Endothelial cell of umbilical vein (primary cell): ENCODE measurements at places on chromosomes 3 and 15.

- DNase-seq, result no peak
Measured at GRCh38 chr3:83498361-83499016, 1460.3 kb upstream of the CADM2 start.

GRCh38 chr3:8972639-8973038, 9.4 kb upstream of the RAD18 start:
- peak; percentile 36 for DNase-seq

GRCh38 chr15:77094397-77095030, 23.6 kb upstream of the TSPAN3 start:
- no peak for DNase-seq

- no peak for DNase-seq
Measured at GRCh38 chr15:30940359-30940758, 36.6 kb downstream of the FAN1 start.

DNA sequence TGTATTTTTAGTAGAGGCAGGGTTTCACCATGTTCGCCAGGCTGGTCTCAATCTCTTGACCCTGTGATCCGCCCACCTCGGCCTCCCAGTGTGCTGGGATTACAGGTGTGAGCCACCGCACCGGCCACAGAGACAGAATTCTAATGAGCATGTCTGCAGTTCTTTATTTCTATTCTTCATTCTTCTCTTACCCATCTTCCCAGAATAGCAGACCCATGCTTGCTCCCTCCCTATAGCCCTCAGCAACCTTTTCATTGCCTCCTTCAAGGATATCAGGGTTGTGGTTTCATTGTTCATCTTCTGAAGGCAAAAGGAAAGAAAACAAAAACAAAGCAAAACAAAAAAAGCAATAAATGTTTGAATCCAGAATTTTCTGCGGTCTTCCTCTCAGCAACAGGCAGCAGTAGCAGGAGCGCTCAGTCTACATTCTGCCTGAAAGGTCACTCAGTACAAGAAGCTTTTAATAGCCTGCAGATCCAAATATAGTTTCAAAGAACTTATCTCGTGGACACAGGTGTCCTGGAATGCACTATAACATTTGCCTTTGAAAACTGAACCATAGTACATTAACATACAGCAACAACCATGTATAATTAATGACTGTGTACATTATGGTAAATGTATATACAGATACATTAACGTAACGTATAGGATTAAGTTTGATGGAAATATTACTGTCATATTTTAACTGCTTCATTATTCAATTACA, at the start of gene SMCO1:
Gene SMCO1 (minus strand): TSS at position 434 of the 709 bp plus-strand sequence. CDS start 137 bp downstream, at position 297.
- DNase-seq, result no peak

- DNase-seq, result no peak
Measured at GRCh38 chr3:157428853-157429252, 7.8 kb upstream of the PTX3 start.

DNA sequence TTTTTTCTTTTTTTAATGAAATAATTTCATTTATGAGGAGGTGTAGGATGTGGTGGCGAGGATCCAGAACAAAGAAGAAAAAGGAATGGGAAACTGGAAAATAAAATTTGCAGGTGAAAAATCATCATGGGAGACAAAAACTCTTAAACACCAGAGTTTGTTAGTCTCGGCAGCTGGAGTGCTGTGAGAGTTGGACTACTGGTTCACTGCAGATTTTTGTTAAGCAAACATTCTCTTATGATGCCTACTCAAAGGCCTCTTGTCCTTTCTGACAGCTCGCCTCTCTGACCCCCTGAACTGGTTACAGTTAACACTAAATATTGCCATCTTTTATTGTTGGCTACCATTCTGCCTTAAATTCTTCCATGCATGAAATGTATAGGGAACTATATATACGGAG, 152.4 kb upstream of the DPH6 start:
- DNase-seq, result peak; percentile 26

DNA sequence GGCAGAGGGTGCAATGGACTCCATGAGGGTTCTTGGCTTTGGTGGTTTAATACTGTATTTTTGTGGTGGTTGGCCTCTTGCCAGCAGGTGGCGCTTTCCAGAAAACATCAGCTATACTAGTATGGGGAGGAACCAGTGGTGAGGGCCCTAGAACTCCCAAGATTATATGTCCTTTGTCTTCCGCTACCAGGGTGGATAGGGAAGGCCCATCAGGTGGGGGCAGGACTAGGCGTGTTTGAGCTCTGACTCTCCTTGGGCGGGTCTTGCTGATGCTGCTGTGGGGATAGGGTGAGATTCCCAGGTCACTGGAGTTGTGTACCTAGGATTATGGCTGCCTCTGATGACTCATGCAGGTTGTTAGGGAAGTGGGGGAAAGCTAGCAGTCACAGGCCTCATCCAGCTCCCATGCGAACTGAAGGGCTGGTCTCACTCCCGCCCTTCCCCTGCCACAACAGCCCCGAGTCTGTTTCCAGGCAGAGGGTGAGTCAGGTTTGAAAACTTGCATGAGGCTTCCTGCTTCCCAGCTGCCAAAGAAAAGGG, 357.7 kb downstream of the OTOL1 start:
- no peak for DNase-seq

DNA sequence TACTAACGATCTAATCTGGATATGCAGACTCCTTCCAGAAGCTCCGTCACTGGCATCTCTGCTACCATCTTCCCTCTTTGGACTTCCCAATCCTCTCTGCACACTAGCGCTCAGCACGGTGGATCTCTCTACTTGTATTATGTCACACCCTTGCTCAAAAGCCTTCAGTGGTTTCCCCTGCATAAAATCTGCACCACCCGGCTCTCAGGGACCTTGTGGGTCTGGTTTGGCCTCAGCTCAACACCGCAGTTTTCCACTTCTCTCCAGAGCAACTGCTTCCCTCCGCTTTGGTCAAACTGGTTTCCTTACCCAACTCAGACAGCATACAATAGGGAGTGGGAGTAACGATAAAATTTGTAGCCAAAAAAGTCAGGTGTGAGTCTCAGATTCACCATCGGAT, 30.7 kb upstream of the HES1 start:
- DNase-seq, result no peak

DNA sequence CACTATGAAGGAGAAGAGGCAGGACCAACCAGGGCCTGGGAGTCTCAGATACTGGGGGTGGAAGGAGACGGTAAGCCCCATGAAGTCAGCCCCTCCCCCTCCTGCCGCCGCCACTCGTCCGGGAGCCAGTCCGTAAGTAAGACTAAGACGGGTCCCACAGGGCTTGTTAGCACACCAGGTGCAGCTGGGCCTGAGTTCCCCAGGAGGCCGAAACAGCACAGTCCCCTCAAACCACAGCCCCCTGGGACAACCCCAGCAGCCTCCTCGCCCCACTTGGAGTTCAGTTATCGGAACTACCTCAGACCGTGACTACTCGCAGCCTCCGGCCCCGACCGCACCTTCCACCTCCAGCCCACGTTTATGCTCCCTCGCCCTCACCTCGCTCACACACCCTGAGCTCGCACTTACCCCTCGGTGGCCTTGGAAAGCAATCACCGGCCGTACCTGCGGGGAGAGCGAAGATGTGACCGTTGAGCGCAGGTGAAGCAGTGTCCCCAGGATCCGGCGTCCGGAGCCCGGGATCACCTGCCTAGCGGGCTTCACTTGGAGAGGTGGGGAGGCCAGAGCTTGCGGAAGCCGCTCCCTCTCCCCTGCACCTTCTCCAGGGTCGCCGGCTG, 557 bp downstream of the ELL3 start:
- no peak for DNase-seq

GRCh38 chr3:73772076-73772886, 147.5 kb upstream of the PDZRN3 start:
- DNase-seq, result no peak

DNA sequence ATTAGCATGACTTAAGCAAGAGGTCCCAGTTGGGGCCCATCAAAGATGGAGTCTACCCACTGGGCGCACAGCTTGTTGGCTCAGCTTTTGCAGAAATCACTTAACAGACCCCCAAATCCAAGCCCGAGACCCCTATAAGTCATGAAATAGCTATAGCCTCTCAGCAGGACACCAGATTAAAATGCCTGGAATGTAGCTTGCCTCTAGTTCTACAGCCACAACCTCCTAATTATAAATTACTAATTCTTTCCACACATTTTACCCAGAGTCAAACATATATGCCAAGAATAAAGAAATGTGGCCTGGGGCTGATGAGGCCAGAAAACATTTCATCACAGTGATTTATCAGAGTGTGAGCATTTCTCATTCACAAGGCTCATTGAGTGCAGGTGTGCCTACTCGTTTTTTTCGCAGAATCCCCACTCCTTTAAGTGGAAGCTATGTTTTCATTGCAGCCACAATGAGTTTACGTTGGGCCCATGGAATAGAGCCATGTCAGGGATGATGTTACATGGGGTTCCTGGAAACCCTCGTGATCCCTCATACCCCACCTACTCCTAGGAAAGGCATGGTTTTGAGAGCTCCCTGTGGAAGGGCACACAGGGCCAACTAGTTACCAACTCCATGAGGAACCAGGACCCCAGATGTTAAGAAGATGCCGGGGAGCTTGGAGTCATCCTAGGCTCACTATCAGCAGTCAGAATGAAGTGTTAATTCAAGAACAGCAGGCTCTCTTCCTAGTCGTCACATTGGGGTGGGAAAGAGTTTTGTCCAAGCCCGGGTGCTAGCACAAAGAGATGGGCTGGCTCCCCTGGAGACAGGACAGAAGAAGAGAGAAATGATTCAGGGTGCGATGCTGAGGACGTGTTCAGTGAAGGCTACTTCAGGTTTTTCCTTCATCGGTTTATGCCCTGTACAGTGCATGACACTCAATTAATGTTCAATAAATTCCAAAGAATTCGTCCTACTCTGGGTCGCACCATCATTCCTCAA, 90.2 kb upstream of the ABHD17C start:
- no peak for DNase-seq

GRCh38 chr15:80526556-80527340, 122.6 kb downstream of the ARNT2 start:
- no peak for DNase-seq

DNA sequence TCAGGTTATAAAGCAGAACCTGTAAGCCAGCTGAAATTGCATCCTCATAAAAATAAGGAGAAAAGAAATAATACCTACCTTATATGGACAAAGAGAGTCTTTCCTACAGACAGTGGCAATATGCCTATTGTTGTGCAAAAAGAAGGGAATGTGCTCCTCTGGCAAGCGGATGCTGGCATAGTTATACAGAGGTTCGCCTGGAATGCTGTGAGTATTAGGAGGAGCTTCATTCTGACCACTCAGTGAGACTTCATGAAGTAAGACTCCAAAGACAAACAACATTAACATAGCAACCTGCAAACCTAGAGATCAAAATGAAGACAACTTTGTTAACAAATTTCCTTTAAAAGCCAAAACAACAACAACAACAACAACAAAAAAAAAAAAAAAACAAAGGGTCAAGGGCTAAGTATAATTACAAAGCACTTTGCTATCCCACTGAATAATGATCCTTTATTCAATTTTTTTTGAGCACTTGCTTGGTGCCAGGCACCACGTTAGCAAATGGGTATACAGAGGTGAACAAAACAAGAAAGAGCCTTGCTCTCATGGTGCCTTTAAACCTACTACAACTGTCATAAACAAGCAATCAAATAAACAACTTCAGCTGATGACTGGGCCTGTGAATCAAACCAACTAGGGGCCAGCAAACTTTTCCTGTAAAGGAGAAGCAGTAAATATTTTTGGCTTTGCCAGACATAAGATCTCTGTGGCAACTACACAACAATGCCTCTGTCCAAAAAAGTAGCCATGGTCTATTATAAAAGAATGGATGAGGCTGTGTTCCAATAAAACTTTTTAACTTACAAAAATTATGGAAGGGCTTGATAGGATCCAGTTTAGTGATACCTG, 3.7 kb downstream of the EOGT start:
- peak; percentile 74 for DNase-seq

GRCh38 chr3:10517627-10518026, 12.2 kb upstream of the ATP2B2 start:
- DNase-seq, result no peak

GRCh38 chr15:74831813-74832495, 5.5 kb downstream of the CPLX3 start:
- no peak for DNase-seq

GRCh38 chr3:11536132-11536935, 107.4 kb downstream of the VGLL4 start:
- no peak for DNase-seq

DNA sequence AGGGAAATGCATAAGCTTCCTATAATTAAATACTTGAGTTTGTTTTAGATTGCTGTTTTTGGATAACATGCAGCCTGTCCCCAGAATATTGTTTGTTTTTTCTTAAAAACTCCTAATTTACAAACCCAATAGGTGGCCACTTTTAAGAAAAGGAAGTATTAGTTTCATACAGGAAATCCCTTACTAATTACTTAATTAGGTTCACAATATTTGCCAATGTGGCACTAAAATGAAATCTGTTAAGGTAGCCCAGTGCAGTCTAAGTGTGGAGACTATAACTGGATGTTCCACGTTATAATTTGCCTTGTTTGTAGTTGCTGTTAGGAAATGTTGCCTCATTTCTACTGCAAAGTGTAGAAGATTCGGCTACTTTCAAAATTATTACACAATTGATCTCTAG, 195.8 kb downstream of the BBX start:
- DNase-seq, result no peak

GRCh38 chr3:31573036-31573779, 40.5 kb downstream of the STT3B start:
- DNase-seq, result no peak

GRCh38 chr3:113638910-113639309, 57.5 kb downstream of the USF3 start:
- DNase-seq, result no peak

GRCh38 chr3:149541091-149541491, 66.6 kb downstream of the TM4SF4 start:
- peak; percentile 78 for DNase-seq

GRCh38 chr15:96117270-96117669, 213.2 kb upstream of the NR2F2 start:
- no peak for DNase-seq

- DNase-seq, result peak; percentile 46
Measured at GRCh38 chr15:92069308-92070250, 216.1 kb downstream of the SLCO3A1 start.

- DNase-seq, result no peak
Measured at GRCh38 chr3:170471149-170471548, 52.5 kb downstream of the CLDN11 start.

- peak; percentile 16 for DNase-seq
Measured at GRCh38 chr15:69854521-69855181, 243.1 kb downstream of the TLE3 start.

- no peak for DNase-seq
Measured at GRCh38 chr15:34893967-34894366, 75.6 kb downstream of the AQR start.

GRCh38 chr3:197155046-197155445, 125.4 kb upstream of the MELTF start:
- no peak for DNase-seq

DNA sequence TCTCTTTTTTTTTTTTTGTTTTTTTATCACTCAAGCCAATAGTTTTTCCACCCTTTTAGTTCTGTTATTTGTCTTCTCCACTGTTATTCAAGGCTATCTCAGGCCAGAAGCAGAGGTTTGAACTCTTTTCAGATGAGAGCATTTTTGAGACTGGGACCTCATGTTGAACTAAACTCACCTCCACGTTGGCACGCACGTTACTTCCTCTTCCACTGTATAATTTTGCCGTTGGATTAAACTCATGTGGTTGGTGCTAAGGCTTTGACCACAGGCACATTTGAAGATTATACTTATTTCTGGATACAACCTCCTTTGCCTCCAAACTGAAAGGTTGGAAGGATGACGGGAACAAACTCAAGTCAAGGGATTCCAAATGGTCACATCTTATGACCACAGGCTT, 501.3 kb upstream of the TPRG1 start:
- DNase-seq, result no peak
